ENCODE measurements at places on chromosomes 6 and 20. TPM values are rescaled to one million over a fixed set of nuclear protein-coding genes. Genes with fewer than 3 reads are reported as not detected.

- DNase-seq = no peak
- H3K27me3 ChIP-seq = peaks cover 3% of the 10 kb centered on the region
- no peak overlapping the region for H3K4me3 ChIP-seq
- no peaks in the 10 kb centered on the region for H3K4me1 ChIP-seq
- no peak overlapping the region for H3K27ac ChIP-seq
These were observed 191.0 kb upstream of the LRFN2 start for GRCh38 chr6:40778196-40778595.

GRCh38 chr6:138817799-138818198 is 21.9 kb downstream of the ECT2L start:
- H3K27ac ChIP-seq = no peak overlapping the region
- no peak overlapping the region for H3K4me3 ChIP-seq
- H3K4me1 ChIP-seq = no peaks in the 10 kb centered on the region
- no peak for DNase-seq
- H3K27me3 ChIP-seq = no peaks in the 10 kb centered on the region
- no peaks in the 10 kb centered on the region for H3K36me3 ChIP-seq

GRCh38 chr20:32448306-32449056 is 90.3 kb downstream of the ASXL1 start:
- H3K27ac ChIP-seq = no peak overlapping the region
- no peaks in the 10 kb centered on the region for H3K27me3 ChIP-seq
- H3K36me3 ChIP-seq = peaks cover 35% of the 10 kb centered on the region
- no peak for DNase-seq
- H3K4me3 ChIP-seq = no peak overlapping the region

DNA sequence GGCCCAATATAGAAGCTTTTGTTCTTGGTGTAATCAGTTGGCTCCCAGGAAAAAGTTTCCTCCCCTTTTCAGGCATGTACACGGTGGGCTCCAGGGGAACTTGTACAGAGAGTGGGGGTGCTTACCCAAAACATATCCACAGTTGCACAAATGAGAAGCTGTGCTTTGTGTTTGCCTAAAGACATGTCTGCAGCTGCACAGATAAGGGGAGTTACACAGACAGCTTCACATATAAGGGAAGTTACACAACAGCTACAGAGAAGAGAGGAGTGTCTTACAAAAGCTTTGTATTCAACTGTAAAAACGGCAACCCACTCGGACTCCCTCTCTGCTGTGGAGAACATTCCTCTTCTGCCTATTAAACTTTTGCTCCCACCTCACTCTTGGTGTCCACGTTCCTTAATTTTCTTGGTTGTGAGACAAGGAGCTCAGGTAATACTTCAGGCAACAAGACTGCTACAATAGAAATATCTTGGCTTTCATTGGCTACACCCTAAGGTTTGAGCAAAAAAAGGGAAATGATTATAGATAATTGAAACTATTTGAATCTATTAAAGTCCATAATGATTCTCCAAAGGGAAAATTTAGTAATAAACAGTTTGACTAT is 7.4 kb upstream of the PNRC1 start:
- H3K4me3 ChIP-seq = no peak overlapping the region
- H3K4me1 ChIP-seq = no peaks in the 10 kb centered on the region
- H3K27ac ChIP-seq = no peak overlapping the region
- H3K27me3 ChIP-seq = no peaks in the 10 kb centered on the region
- H3K36me3 ChIP-seq = no peaks in the 10 kb centered on the region

GRCh38 chr6:96604420-96604819 is 41.5 kb downstream of the FHL5 start:
- H3K27me3 ChIP-seq = no peaks in the 10 kb centered on the region
- no peaks in the 10 kb centered on the region for H3K4me1 ChIP-seq
- no peak for DNase-seq
- H3K4me3 ChIP-seq = no peak overlapping the region

GRCh38 chr6:30735668-30736314 is 6.7 kb downstream of the FLOT1 start:
- no peak overlapping the region for H3K27ac ChIP-seq
- H3K27me3 ChIP-seq = no peaks in the 10 kb centered on the region
- DNase-seq = no peak
- H3K36me3 ChIP-seq = peaks cover 18% of the 10 kb centered on the region
- no peak overlapping the region for H3K4me3 ChIP-seq

GRCh38 chr6:89986650-89987074 is 92.4 kb downstream of the GJA10 start:
- H3K27ac ChIP-seq = no peak overlapping the region
- H3K4me3 ChIP-seq = no peak overlapping the region
- no peaks in the 10 kb centered on the region for H3K36me3 ChIP-seq

DNA sequence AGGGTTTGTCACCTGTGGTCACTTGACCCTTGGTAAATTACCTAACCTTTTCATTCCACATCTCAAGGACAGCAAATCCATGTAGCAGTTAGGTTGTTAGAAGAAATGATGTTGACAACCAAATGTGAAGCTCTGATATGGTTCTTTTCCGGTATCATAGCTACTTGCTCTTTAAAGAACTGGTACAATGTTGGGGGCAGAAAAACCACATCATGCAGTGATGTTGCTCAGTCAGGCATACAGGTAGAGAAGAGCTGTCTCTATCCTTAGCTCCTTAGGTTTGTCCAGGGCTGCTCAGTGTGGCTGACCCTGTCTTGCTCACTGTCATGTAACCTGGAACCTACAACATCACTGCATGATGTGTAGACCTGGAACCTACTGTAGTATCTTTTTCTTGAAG is 135.5 kb downstream of the LRRC1 start:
- H3K4me1 ChIP-seq = no peaks in the 10 kb centered on the region
- H3K27me3 ChIP-seq = no peaks in the 10 kb centered on the region
- H3K4me3 ChIP-seq = no peak overlapping the region
- no peaks in the 10 kb centered on the region for H3K36me3 ChIP-seq
- H3K27ac ChIP-seq = no peak overlapping the region

GRCh38 chr6:100592929-100593328 is 128.2 kb upstream of the SIM1 start:
- no peaks in the 10 kb centered on the region for H3K4me1 ChIP-seq
- no peaks in the 10 kb centered on the region for H3K36me3 ChIP-seq
- H3K27ac ChIP-seq = no peak overlapping the region
- no peak for DNase-seq
- H3K27me3 ChIP-seq = no peaks in the 10 kb centered on the region

DNA sequence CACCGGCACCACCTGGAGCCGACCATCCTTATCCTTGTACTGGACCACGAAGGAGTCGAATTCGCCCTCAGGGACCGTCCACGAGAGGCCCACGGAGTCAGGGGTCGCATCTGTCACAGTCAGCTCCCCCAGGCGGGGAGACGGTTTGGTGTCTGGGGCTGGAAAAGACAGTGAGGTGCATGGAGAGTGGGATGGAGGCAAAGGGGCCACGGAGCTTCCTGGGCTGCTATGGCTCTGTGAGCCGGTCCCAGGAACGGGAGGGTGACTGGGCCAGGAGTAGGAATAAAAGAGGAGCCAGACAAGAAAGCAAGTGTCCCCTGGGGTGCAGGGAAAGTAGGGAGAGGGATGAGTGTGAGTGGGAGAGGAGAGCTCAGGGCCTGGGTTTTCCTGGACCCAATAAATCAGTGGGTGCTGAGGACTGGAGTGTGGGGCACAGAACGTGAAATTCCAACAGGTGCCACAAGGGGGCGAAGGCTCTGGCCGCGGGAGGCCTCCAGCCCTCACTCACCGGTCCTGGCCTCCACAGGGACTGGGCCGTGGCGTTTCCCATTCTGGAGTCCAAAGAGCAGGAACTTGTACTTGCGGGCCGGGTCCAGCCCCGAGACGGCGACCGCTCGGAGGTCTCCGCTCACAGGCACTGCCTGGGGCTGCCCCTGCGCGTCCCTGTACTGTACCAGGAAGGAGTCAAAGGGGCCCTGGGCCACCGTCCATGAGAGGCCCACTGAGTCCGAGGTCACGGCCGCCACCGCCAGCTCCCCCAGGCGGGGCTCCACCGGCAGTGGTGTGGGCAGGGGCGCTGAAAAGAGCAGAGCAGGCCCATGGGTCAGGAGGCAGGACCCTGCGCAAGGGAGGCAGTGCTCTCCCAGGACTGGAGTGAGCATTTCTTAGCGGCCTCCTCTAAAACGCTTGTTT is 9.9 kb downstream of the CYP21A2 start:
- no peaks in the 10 kb centered on the region for H3K36me3 ChIP-seq
- H3K27ac ChIP-seq = no peak overlapping the region
- H3K27me3 ChIP-seq = no peaks in the 10 kb centered on the region
- DNase-seq = peak; percentile 47

GRCh38 chr20:57598060-57598459 is 22.2 kb downstream of the ZBP1 start:
- H3K4me3 ChIP-seq = no peak overlapping the region
- no peaks in the 10 kb centered on the region for H3K27me3 ChIP-seq
- H3K27ac ChIP-seq = no peak overlapping the region
- no peak for DNase-seq
- peaks cover 7% of the 10 kb centered on the region for H3K4me1 ChIP-seq

DNA sequence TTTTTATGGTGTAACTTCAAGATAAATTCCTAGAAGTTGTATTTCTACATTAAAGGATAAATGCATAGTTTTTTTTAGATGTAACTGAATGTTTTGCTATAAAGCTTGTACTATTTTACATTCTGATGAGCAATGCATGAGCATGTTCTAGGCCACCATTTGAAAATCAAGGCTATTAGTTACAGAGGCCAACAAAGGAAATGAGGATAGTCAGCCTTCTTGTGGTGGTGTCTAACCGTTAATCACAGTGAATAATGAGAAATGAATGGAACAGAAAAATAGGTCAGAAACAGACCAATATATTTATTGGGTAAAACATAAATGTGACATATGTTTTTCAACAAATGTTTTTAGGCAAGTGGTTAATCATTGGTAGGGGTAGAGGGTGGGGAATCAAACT is 37.6 kb upstream of the L3MBTL3 start:
- no peaks in the 10 kb centered on the region for H3K36me3 ChIP-seq
- no peaks in the 10 kb centered on the region for H3K4me1 ChIP-seq
- DNase-seq = no peak
- no peak overlapping the region for H3K4me3 ChIP-seq

GRCh38 chr6:96186516-96187195 is 170.9 kb downstream of the FUT9 start:
- H3K27me3 ChIP-seq = no peaks in the 10 kb centered on the region
- no peak overlapping the region for H3K27ac ChIP-seq
- DNase-seq = no peak
- H3K4me1 ChIP-seq = no peaks in the 10 kb centered on the region
- H3K36me3 ChIP-seq = no peaks in the 10 kb centered on the region

- no peak overlapping the region for H3K27ac ChIP-seq
- no peak overlapping the region for H3K4me3 ChIP-seq
- peaks cover 41% of the 10 kb centered on the region for H3K36me3 ChIP-seq
- no peaks in the 10 kb centered on the region for H3K27me3 ChIP-seq
- no peak for DNase-seq
These were observed 20.7 kb downstream of the DYNLRB1 start for GRCh38 chr20:34536798-34537394.

GRCh38 chr6:34598712-34599111 is 42.6 kb upstream of the SPDEF start:
- peaks cover 10% of the 10 kb centered on the region for H3K4me1 ChIP-seq
- H3K27ac ChIP-seq = no peak overlapping the region
- H3K27me3 ChIP-seq = no peaks in the 10 kb centered on the region
- no peak overlapping the region for H3K4me3 ChIP-seq

GRCh38 chr20:19978511-19979210 is 38.5 kb upstream of the NAA20 start:
- no peaks in the 10 kb centered on the region for H3K27me3 ChIP-seq
- no peak for DNase-seq
- H3K36me3 ChIP-seq = no peaks in the 10 kb centered on the region
- no peaks in the 10 kb centered on the region for H3K4me1 ChIP-seq

DNA sequence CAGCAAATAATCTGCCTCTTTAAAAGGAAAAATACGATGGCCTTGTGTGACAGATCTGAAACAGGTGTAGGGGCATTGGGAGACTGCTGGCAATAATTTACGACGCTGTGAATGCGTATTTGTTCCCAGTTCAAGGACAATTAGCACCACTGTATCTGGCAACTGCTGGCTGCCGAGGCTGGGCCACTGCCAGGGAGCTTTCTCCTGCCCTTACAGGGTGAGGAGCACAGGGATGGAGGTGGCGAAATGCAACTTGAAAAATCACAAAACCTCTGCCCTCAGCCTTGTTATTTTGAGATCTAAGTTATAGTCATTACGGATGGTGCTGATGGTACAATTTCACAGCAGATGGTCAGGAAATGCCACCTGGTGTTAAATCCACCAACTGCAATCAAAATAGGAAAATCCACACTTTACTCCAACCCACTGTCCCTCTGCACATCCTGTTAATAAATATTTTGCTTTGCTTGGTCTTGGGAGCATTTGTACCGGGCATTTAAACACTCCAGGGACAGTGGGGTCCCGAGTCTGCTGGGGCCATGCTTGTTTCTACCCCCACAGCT is 6.4 kb downstream of the MYLK4 start:
- no peaks in the 10 kb centered on the region for H3K36me3 ChIP-seq
- DNase-seq = no peak
- H3K4me3 ChIP-seq = no peak overlapping the region
- H3K27me3 ChIP-seq = no peaks in the 10 kb centered on the region

- no peak overlapping the region for H3K27ac ChIP-seq
- H3K4me1 ChIP-seq = no peaks in the 10 kb centered on the region
- peaks cover 14% of the 10 kb centered on the region for H3K36me3 ChIP-seq
- H3K4me3 ChIP-seq = no peak overlapping the region
These were observed 123.0 kb upstream of the FAM184A start for GRCh38 chr6:119201480-119201879.

- H3K4me3 ChIP-seq = no peak overlapping the region
- H3K36me3 ChIP-seq = no peaks in the 10 kb centered on the region
- H3K4me1 ChIP-seq = no peaks in the 10 kb centered on the region
- no peak overlapping the region for H3K27ac ChIP-seq
- no peak for DNase-seq
These were observed 49.4 kb upstream of the CD83 start for GRCh38 chr6:14068133-14068532.

DNA sequence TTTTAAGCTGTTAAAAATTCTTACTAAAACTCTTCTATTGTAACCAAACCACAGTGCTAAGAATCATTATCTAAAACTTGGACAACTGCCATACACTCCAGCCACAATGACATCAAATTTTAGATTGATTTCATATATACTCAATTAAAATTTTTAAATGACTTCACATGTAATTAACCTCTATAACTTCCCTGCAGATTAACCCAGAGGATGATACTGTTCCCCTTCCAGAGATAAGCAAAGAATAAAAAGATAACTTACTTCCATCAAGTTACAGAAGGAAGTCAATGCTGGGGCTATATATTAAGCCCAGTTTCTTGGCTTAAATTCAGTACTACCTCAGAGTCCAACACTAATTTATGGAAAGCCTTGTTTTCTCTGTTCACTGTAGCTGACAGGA is 71.3 kb downstream of the ARHGAP18 start:
- no peaks in the 10 kb centered on the region for H3K36me3 ChIP-seq
- H3K27ac ChIP-seq = no peak overlapping the region

Gene MTFR2
- total RNA-seq = 18.8 TPM

Gene KCNB1
- total RNA-seq = 0.77 TPM

Gene LY6G6C
- total RNA-seq = not detected

Gene XKR7
- not detected for total RNA-seq

Measured in CD8-positive, alpha-beta memory T cell (primary cell).